ENCODE measurements at places on chromosomes 2 and 18. TPM values are rescaled to one million over a fixed set of nuclear protein-coding genes. Genes with fewer than 3 reads are reported as not detected.

Gene NGEF
- not detected for total RNA-seq

DNA sequence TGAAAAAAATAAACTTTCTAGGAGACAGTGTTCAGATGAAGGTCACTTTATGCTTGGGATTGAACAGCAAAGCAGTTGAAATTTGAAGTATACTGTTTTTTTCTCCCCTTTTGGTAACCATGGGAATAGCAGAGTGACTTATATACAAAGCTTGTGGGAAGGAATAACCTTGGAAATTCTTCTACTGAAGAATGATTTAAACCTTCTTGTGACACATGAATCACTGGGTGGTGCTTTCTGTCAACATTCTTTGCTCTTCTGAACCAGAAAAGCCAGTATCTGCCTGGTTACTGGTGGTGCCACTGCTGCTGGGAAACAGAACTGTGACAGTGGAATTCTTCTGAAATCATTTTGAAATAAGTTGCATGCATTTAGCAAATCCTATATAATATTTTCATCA is 39.4 kb upstream of the RND3 start:
- no peaks in the 10 kb centered on the region for H3K27me3 ChIP-seq
- DNase-seq, result no peak
- H3K4me3 ChIP-seq, result no peak overlapping the region
- no peaks in the 10 kb centered on the region for H3K4me1 ChIP-seq

Gene PROKR1
- not detected for total RNA-seq

DNA sequence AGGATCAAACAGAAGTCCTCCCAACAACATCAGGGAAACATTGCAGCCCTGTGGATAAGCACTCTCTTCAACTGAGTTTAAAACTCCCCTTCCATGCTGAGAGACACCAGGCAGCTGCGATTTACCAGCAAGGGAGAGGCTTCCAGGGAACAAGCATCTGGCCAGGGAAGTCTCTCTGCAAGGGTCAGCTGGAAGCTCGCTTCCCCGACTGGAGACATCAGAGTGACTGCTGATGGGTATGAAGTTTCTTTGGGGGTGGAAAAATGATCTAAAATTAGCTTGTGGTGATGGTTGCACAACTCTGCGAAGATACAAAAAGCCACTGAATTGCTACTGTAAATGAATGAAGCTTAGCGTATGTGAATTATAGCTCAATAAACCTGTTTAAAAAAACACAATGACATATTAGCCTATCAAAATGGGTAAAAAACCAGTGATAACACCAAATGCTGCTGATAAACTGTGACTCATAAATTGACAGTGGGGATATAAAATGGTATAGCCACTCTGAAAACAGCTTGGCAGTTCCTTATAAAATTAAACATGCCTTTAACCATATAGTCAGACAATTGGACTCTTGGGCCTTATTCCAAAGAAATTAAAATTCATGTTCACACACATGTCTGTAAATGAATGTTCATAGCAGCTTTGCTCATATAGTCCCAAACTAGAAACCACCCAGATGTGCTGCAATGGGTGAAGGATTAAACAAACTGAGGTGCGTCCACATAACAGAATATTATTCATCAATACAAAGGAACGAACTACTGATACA is 1082.0 kb downstream of the SOCS6 start:
- peaks cover 12% of the 10 kb centered on the region for H3K36me3 ChIP-seq
- no peak overlapping the region for H3K27ac ChIP-seq
- no peaks in the 10 kb centered on the region for H3K27me3 ChIP-seq
- no peaks in the 10 kb centered on the region for H3K4me1 ChIP-seq

DNA sequence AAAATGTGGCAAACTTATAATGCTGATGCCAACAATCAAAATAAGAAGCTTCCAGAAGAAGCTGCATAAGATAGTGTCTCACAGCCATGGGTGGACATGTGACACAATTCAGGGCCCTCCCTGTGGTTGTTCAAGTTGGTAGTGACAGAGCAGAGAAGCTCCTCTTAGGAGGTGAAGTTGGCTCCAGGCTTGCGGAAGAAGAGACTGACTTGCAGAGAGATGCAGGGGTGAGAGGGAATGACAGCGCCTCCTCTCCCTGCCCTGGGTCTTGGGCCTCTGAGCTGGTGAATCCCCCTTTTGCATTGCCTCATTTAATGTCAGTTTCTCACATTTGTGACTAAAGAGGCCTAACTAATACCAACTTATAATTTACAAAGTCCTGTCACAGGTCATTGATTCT is 23.0 kb upstream of the RHOB start:
- peak overlapping the region; percentile 99 for H3K27ac ChIP-seq
- no peaks in the 10 kb centered on the region for H3K27me3 ChIP-seq
- DNase-seq, result no peak

Gene CPO
- not detected for total RNA-seq

Gene TRPM8
- not detected for total RNA-seq

DNA sequence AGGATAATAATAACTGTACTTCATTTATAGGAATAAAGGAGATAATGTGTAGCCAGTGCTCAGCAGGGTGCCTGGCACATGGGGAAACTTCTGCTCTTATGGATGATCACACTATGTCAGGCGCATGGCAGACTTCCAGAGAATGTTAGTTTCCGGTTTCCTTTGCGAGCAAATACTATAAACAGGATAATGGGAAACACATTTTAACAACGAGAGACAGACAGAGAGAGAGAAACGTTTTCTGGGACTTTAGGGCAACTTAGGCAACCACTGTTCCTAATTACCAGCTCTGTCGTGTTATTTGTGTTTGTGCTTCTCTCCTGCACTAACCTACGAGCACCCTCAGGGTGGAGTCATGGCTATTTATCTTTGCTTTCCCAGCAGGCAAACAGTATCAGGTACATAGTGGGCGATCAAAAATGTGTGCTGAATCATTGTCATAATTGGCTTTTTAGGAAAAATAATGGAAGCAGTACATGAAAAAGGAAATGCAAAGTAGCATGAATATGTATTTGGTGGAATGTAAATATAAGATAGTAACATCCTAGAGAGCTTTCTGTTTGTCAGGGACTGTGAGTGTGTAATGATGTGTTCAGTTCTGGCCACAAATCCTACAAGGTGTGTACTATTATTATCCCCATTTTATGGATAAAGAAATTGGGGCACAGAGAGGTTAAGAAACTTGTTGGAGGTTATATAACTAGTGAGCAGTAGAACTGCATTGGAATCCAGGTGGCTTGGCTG is 36.8 kb upstream of the IGFBP2 start:
- no peaks in the 10 kb centered on the region for H3K4me1 ChIP-seq
- no peak for DNase-seq
- no peaks in the 10 kb centered on the region for H3K36me3 ChIP-seq
- H3K27ac ChIP-seq, result no peak overlapping the region
- H3K4me3 ChIP-seq, result no peak overlapping the region

DNA sequence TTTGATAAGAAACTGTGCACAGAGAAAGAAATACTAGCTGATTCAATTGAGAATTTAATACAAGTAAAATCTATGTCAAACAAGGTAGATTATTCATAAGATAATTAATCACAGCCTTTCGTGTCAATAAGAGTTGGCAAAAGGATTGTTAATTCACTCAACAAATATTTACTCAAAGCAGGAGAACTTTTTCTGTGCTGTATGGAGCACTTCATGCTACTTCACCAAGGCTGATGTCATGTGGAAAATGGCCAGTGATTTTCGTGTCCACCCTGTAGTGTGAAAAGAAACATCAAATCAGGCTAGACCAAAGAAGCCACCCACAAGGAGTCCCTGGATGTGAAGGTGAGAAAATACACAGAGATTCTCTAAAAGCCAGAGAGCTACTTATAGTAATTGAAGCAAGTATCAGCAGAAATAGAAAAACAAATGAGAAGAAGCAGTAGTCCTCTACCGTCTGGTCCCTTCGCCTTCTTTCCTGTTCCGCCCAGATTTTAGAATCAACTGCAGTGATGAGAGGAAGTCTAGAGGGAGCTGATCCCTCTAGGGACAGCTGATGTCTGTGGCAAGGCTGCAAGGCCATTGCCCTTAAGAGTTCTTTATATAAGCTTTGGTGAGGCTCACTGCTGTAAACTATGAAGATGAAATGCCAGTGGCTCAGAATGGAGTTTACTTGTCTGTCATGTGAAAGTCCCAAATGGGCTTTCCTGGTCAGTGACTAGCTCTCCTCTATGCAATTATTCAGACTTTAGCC is 201.3 kb upstream of the APCDD1 start:
- no peak for DNase-seq
- H3K4me3 ChIP-seq, result no peak overlapping the region
- H3K27me3 ChIP-seq, result peaks cover 3% of the 10 kb centered on the region
- H3K4me1 ChIP-seq, result no peaks in the 10 kb centered on the region
- H3K27ac ChIP-seq, result no peak overlapping the region

GRCh38 chr18:50790241-50790640 is 29.6 kb downstream of the MRO start:
- no peak for DNase-seq
- H3K4me1 ChIP-seq, result no peaks in the 10 kb centered on the region
- H3K27ac ChIP-seq, result no peak overlapping the region
- H3K4me3 ChIP-seq, result no peak overlapping the region
- peaks cover 7% of the 10 kb centered on the region for H3K27me3 ChIP-seq

- DNase-seq, result no peak
- no peaks in the 10 kb centered on the region for H3K4me1 ChIP-seq
- H3K36me3 ChIP-seq, result no peaks in the 10 kb centered on the region
- H3K27me3 ChIP-seq, result no peaks in the 10 kb centered on the region
- no peak overlapping the region for H3K27ac ChIP-seq
- H3K4me3 ChIP-seq, result no peak overlapping the region
Measured at GRCh38 chr2:133303150-133303549, 265.1 kb downstream of the NCKAP5 start.

GRCh38 chr2:211401328-211401727 is 844.9 kb downstream of the CPS1 start:
- no peaks in the 10 kb centered on the region for H3K4me1 ChIP-seq
- no peak for DNase-seq
- no peaks in the 10 kb centered on the region for H3K36me3 ChIP-seq
- no peak overlapping the region for H3K4me3 ChIP-seq

Gene GAD1
- total RNA-seq, result not detected

Gene ABI2
- total RNA-seq, result 29.2 TPM

- H3K36me3 ChIP-seq, result peaks cover 11% of the 10 kb centered on the region
- DNase-seq, result no peak
- H3K4me1 ChIP-seq, result peaks cover 5% of the 10 kb centered on the region
- no peak overlapping the region for H3K4me3 ChIP-seq
Measured at GRCh38 chr18:21004726-21005125, 106.9 kb downstream of the ROCK1 start.

Gene KCNS3
- total RNA-seq, result not detected

Gene CCDC74A
- 2.1 TPM for total RNA-seq

Measured in natural killer cell treated with Interleukin-12 subunit alpha and Interleukin-12 subunit beta and Interleukin-15 and Interleukin-18, amount 100 ng/mL, for 72 hours (primary cell).